ENCODE measurements at places on chromosomes 4 and X.
A peak's percentile ranks its signal among the peaks of the same experiment; 100 is the strongest.

- no peak for DNase-seq
These were observed 36.4 kb upstream of the CWH43 start for GRCh38 chr4:48949518-48950219.

GRCh38 chr4:71266090-71266794 is 72.6 kb upstream of the SLC4A4 start:
- no peak for DNase-seq

DNA sequence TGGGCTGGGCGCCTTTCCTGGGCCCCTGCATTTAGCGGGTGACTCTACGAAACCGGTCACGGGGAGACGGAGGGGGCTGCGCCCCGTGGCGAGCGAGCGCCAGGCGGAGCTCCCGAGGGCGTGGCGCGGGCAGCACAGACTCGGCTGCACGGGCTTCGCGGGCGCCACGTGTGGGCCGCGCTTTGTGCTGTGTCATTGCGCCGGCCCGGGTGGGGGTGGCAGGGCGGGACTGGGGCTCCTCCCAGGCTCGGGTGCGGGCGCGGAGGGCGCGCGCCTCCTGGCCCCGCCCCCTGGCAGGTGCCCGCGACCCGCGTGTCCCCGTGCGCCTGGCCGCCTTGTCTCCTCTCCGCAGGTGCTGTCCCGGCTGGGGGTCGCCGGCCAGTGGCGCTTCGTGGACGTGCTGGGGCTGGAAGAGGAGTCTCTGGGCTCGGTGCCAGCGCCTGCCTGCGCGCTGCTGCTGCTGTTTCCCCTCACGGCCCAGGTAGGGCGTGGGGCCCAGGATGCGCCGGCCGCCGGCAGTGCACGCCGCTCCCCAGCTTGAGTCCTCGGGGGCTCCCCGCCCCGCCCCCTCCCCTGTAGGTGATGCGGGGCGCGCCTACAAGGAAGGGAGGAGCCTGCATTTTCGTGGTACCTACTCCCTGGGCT is 651 bp downstream of the UCHL1 start:
- DNase-seq, result peak; percentile 62

GRCh38 chr4:14783011-14783877 is 219.0 kb upstream of the CPEB2 start:
- no peak for DNase-seq

DNA sequence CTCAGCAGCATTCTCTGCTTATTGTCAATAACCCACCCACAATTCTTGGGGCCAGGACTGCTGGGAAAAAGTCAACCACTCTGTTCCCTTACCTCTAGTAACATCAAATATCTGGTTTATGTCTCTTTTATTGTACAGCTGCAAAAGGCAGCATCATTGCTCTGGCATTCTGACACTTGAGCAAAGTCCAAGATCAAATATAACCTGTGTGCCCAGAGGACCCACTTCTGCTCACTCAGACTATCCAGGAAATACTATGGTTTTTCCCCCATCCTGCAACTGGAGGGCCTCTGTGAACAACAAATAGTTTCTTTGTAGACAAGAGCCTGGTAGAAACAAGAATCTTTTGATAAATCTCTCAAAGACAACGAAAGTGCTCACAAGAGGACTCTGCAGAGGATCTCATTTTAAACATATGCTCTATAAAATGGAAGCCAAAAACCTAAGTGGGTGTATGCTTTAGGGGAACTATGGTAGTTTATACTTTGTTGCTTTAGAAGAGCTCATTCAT is 154.7 kb downstream of the RAB28 start:
- DNase-seq, result no peak

DNA sequence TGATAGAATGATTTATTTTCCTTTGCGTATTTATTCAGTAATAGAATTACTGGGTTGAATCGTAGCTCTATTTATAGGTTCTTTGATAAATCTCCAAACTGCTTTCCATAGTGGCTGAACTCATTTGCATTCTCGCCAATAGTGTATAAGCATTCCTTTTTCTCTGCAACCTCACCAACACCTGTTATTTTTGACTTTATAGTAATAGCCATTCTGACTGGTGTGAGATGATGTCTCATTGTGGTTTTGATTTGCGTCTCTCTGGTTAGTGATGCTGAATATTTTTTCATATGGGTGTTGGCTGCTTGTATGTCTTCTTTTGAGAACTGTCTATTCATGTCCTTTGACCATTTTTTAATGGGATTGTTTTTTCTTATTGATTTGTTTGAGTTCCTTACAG is 160.7 kb downstream of the MID1IP1 start:
- no peak for DNase-seq

- no peak for DNase-seq
These were observed 46.7 kb downstream of the MAOB start for GRCh38 chrX:43835559-43835958.

DNA sequence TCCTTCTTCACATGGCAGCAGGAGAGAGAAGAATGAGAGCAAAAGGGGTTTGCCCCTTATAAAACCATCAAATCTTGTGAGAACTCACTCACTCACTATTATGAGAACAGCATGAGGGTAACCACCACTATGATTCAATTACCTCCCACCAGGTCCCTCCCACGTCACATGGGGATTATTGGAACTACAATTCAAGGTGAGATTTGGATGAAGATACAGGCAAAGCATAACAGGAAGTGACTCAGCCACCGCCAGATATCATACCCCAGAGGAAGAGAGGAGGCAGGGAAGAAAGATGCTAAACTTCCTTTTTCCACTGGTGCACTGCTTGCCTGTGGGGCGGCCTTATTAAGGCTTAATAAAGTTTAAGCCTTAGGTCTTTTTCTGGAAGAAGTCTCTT is 766.1 kb downstream of the KCTD8 start:
- DNase-seq, result no peak

GRCh38 chr4:138311771-138312535 is 69.8 kb upstream of the SLC7A11 start:
- no peak for DNase-seq

GRCh38 chrX:118726887-118727685 is at the start of gene IL13RA1:
TSS of gene IL13RA1 (plus strand) at chrX:118727606. CDS start at chrX:118727639, 33 bp downstream.
- DNase-seq, result peak; percentile 56

- DNase-seq, result peak; percentile 85
These were observed at the start of gene PLP2 for GRCh38 chrX:49171752-49172279. TSS of gene PLP2 (plus strand) at chrX:49171898. CDS start at chrX:49172001, 103 bp downstream.

DNA sequence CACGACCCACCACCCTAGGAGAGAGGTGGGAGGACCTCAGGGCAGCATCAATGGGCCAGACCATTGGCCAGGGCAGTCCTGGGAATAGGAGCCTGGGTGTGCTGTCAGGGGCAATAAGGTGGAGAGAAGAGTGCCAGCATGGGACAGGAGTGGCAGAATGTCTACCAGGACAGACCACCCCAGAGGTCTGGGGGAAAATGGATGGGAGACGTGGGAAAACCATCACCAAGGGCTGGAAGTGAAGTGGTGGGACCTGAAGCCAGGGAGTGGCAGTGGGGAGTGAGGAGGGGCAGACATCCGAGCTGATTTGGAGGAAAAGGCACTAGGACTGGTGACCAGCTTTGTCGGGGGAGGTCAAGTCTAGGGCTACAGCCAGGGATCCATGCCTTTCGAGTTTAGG is 993 bp downstream of the EVC2 start:
- DNase-seq, result no peak

DNA sequence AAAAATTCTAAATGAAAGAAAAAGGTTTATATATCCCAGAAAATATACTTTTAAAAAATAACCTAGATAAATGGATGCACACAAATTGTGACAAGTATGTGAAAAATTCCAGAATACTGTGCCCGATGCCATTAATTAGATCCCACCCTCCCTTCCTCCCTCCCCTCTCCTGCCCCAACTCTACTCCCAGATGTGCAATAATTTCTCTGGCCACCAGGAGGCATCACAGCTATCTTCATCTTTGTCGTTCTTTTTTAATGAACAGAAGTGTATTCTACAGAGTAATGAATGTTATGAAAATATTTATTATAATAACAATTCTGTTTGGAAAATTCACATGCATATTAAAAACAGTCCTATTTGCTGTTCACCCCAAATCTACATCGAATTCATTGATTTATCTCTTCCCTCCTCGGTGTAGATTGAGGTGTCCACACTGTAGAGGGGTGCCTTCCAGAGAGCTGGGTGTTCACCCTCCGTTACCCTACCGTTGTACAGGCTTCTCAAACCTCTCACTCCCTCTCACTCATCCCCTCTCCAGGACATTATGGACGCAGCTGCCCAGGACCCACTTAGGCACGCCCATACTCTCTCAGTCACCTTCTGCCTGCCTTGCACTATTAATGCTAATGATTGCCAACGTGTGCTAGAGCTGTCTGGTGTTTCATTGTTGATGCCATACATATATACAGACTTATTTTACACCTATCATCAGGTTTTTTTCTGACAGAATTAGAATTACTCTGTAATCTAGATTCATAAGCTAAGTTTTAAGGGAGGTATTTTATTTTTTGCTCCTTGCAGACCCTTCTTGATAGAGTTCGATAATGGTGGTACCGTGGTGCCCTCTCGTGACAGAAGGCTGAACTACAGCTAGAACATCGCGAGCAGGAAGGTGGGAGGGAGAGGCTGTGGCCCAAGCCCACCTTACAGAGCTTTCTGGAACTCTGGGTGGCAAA is 14.1 kb downstream of the RAB40AL start:
- peak; percentile 82 for DNase-seq

GRCh38 chr4:101345271-101345595 is 2.1 kb downstream of the PPP3CA start:
- DNase-seq, result peak; percentile 65

DNA sequence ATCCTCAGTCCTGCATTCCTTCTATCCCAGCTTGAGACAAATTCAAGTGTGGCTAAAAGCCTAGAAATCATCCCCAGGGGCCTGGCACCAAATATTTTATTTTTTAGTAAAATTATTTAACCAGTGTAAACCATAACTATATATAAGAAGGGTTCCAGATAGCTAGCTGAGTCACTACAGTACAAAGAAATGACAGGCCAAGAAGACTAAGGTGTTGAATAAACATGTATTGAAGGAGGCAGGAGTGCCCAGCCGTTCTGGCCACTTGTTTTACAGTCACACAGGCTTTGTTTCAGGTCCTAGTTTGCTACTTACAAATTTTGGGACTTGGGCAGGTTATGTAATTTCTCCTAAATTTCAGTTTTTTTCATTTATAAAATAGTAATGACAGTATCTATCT is 225.9 kb upstream of the PITX2 start:
- DNase-seq, result no peak

GRCh38 chr4:2515830-2516550 is 20.5 kb upstream of the FAM193A start:
- DNase-seq, result no peak

GRCh38 chrX:252244-252956 is 28.8 kb upstream of the PLCXD1 start:
- no peak for DNase-seq

DNA sequence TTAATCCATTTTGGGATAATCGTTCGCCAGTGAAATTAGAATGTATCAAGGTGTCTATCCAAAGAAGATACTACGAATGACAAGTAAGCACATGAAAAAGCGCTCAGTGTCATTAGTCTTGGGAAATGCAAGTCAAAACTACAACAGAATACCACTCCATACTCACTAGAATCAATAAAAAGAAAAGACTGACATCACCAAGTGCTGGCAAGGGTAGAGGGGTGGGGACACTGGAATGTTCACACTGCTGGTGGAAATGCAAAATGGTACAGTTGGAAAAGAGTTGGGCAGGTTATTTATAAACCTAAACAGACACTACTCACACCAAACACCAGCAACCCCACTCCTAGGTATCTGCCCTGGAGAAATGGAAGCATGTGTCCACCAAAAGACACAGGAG is 11.2 kb downstream of the WDR1 start:
- DNase-seq, result no peak

DNA sequence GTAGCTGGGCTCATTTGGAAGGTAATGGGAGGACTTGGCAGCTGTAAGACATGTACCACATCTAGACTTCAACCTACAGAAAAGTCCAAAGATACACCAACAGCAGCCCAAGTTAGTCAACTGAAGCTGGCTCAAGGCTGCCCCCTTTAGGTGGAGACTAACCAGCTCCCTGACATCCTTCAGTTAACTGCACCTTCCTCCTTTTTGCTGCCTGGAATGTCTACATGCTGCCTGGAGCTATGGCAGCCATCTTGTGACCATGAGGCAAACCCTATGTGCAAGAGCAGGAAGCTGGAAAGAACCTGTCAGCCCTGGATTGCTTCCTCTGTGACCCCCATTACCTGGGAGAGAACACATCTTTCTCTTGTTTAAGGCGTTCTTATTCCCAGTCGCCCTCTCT is 25.8 kb downstream of the ARSD start:
- DNase-seq, result no peak

DNA sequence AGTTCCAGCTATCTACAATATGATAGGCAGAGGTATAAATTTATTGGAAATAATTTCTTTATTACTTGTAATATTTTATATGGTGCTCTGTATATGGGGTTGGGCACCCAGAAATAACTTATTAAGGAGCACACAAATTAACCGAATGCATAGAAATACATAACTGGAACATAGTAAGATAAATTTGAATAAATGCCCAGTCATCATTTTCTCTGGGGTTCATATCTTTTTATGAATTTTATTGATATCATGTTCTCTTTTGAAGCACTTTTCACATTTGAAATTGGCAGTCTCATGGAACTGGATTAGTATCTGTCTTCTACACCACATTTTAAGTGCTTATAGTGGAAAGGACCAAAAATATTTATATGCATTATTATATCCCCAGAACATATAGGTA is 122.0 kb downstream of the PCDH7 start:
- no peak for DNase-seq

- no peak for DNase-seq
These were observed 30.6 kb upstream of the IL9R start for GRCh38 chrX:155966876-155967275.

DNA sequence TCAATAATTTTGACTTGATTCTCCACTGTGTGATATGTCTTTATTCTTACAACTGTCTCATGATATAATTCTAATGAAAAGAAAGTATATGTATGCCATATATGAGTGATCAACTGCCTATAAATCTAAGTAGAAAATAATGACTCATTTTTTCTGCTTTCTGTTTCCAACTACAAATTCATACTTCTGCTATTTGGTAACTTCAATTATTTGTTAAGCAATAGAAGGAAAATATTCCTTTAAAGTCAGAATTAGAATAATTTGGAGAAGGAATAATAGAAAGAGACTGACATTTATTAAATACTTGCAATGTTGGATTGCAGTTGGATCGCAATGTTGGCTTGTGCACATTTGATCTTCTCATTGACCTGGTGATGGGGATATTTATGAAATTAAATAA is 204.2 kb upstream of the PACRGL start:
- no peak for DNase-seq

DNA sequence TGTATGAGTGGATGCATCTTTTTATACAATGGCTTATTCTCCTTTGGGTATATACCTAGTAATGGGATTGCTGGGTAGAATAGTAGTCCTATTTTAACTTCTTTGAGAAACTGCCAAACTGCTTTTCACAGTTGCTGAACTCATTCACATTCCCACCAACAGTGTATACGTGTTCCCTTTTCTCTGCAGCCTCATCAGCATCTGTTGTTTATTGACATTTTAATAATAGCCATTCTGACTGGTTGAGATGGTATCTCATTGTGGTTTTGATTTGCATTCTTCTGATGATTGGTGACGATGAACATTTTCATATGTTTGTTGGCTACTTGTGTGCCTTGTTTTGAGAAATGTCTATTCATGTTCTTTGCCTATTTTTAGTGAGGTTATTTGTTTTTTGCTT is 687.0 kb upstream of the EPHA5 start:
- DNase-seq, result no peak

- DNase-seq, result no peak
These were observed 867.3 kb downstream of the RPA4 start for GRCh38 chrX:97751016-97751415.

All from activated CD8-positive, alpha-beta memory T cell treated with anti-CD3 and anti-CD28 coated beads for 24 hours (primary cell).